ENCODE measurements at places on chromosomes 6 and 20.

DNA sequence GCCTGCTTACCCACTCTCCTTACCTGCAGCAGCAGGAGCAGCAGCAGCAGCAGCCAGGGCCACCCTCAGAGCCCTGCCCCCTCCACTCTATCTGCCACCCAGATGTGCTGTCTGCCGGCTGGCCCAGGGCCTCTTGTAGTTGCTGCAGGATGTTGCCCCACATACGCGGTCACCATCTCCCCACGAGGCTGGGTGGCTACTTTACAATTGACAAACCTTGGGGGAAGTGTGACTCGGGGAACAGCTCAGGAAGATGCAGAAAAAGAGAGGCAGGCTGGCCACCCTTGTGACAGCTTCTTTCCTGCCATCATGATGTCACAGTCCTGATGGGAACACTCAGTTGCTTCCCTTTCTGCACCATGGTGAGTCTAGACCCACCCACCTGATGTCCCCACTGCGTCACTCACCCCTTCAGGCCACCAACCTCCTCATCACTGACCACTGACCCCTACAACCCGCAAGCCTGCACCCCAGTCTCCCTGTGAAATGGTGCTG is 14.5 kb downstream of the TREM1 start:
- DNase-seq, result no peak

DNA sequence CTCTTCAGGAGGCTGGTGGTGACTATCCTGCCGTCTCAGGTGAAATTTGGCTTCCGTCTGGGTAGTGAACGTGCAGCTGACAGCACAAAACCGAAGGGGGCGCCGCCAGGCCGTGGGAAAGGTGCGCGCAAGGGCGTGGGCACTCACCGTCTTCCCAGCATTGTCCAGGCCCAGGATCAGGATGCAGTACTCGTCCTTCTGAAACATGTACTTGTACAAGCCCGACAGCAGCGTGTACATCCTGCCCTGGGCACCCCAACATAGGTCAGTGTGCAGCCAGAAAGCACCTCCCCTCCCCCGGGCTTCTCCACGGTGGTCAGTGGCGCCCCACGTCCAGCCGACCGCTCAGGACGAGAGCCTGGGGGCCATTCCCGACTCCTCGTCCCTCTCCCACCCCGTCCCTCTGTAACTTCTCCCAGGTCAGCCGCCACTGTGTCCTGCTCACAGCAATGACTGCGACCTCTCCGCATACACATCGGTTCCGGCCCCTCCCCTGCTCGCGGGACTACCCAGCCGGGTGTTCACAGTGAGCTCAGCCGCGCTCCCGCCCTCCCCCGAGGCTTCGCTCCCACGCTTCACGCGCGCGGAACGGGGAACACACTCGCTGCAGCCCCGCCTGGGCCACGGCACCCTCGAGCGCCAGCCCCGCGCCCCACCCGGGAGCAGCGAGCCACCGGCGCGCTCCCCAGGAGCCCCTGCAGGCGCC is 771 bp downstream of the ARFRP1 start:
- DNase-seq, result peak; percentile 62

GRCh38 chr6:40253420-40253819 is 319.2 kb upstream of the MOCS1 start:
- DNase-seq, result no peak

DNA sequence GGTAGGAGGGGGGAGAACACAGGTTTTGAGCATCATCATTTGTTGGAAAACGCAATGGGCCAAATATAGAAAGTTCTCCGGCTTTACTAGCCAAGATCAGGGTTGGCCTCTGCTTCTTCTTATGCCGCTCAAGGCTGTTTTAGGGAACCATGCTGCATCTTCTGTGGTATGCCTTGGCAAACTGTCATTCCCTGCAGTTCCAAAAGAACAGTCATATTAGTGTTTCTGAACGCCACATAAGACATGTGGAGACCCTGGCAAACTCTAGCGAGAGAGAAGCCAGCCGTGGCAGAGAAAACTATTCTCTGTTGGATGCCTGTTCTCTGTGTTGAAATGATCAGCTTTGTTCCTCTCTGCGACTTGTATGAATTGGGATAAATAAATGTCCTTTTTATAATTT is 10.8 kb downstream of the ACTR5 start:
- DNase-seq, result no peak

DNA sequence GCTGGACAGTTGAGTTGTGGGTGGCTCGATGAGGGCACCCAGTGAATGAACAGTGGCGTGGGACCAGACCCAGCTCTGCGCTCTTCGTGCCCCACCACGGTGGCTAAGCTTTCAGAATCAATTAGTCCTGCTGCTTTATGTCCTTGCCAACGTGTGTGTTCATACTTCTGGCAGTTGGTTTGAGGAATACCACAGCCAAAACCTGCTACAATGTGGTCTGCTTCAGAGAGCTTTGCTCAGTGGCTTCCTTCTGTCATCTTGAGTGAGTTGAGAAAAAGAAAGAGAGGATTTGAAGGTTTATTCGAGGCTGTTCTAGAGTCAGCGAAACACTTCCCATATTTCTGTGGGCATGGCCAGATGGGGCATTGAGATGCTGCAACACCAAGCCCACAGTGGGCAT is 39.5 kb upstream of the SLC22A2 start:
- no peak for DNase-seq

DNA sequence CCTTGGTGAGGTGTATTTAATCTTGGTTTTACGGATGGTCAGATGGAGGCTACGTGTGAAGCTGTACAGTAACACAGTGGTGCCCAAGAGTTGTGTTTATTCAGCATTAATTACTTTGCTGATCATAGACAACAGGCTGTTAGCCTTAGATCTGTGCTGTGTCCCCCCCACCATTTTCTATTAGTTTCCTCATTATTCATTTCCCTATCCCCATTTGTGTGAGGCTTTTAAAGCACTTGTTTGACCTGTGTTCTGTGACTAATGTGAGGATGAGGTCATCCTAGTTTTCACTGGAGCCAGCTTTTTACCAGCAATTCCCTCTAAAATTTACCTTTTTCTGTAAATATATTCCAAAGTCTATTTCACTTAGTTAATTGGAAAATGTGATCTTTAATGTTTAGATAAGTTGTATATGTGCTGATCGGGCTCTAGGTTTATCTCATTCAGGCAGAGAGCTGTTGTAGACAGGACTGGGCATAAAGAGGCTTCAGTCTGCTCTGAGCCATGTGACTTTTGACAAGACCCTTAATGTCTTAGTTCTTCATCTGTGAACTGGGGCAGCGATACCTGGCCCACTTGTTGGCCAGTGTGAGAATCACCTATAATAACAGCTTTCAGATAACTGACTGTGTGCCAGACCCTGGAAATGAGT is 8.4 kb downstream of the MAPRE1 start:
- DNase-seq, result no peak

DNA sequence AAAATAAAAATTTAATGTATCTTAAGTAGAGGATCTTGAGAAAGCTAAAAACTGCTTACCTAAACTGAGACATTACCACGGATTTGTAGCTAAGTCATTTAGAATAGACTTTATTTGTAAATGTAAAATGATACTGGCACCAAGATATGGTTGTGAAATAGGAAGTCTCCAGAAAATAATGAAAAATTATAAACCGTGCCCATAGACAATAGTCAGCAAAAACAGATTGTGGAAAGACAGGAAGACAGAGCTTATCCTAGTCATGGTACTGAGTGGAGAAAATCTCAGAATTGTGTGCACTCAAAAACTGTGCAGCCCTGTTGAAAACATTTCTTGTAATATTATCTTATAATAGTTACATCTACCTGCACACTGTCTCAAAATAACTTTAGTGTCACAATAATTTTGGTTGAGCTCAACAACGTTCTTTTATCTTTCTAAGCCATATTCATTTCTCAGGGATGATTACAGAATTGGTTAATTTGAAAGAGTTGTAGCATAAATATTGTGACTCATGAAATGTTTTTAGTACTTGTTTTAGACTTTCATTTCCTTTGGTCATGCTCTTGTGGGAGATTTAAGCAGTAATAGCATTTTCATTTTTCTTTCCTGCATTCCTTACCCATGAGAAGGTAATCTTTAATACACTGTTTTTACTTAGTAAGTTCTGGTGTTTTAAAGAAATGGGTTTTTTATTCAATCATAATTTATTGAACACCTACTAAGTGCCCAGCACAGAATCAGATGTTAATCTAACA is 174.5 kb downstream of the SOX4 start:
- DNase-seq, result no peak

- no peak for DNase-seq
Measured at GRCh38 chr6:159633196-159633595, 59.8 kb downstream of the SOD2 start.

DNA sequence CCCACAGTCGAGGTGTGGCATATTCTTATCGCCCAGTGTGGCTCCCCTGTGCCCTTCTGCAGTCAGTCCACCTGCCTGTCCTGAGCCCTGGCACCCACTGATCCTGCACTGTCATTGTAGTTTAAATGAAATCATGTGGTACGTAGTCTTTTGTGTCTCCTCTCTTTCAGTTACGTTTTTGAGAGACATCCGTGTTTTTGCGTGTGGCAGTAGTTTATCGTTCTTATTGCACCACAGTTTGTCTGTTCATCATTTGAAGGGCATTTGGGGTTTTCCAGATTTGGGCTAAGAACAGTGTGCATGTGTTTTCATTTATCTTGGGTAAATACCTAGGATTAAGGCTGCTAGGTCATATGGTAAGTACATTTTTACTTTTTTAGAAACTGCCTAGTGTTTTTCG is 49.3 kb downstream of the SPATA2 start:
- no peak for DNase-seq

GRCh38 chr6:151089978-151090377 is 149.8 kb upstream of the AKAP12 start:
- no peak for DNase-seq

GRCh38 chr6:158548418-158549161 is 11.3 kb upstream of the TMEM181 start:
- no peak for DNase-seq

- peak; percentile 54 for DNase-seq
Measured at GRCh38 chr6:157273756-157274470, 49.4 kb downstream of the TMEM242 start.

- DNase-seq, result no peak
Measured at GRCh38 chr20:36821964-36822437, 48.4 kb upstream of the DSN1 start.

DNA sequence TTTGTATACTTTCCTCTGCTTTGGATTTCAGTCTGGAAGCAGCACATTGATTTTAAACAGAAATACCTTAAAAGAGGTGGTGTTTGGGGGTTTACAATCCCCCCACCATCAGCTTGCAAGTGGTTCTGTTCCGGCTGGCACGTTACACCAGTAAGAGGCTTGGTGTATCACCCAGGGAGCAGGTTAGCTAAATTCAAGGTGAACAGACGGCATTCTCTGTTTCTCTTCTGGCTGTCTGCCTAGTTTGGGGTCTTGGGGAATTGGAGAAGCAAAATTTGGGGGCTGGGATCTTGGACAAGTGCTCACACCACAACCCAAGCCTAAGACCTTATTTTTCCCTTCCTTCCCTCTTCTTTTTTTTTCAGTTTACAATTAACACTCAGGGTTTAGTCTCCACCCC is 7.5 kb upstream of the APCDD1L start:
- DNase-seq, result no peak

DNA sequence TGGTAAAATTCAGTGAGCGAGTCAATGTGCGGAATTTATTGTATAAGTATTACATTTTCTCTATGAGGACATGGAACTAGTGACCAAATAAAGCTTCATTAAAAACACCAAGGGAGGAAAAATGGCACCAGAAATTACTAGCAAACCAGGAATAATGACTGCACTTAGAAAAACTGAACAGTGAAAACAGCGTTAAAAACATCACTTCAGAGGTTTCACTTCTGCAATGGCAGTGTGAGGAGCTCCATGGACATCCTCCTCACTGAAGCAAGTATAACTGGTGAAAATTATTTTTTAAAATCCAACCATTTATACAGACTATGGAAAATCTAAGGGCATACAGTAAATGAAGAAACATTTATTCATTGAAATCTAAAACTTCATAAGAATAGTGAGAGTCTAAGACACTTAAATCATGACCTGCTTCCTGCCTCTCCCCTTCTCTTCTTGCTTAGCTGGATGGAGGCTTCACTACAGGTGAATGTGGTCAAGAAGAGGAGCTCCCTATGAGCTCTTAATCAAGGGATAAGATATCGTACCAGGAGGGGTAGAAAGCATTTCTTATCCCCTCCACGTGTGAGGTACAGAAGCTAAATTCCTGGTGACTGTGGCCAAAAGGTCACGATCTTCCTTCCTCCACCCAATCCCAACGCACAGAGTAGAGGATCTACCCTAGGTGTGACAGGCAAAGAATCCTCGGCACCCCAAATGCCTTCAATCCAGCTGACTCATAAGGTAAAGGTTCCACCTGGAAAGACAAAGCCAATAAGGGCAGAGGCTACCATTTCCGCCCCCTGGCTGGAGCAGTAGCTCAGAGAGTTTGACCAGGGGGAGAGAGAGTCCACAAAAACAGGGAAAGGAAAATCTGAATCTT is 12.3 kb upstream of the ASF1A start:
- DNase-seq, result no peak

DNA sequence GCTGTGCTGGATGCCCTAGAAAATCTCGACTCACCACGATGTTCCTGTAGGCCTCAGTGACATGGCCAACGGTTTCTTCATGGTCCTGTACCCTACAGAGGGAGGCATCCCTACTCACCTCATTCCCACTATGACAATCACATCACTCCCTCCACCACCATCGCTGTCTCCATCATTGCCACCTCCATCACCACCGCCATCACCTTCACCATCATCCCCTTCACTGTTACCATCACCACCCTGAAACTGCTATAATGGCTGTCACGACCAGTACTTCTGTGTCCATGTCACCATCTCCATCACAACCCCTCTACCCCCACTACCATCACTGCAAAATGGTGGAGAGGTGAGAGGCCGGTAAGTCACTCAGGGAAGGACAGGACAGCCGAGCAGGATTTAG is 29.8 kb upstream of the MRPS18A start:
- DNase-seq, result no peak

- no peak for DNase-seq
Measured at GRCh38 chr6:111591370-111591900, 14.2 kb downstream of the TRAF3IP2 start.

GRCh38 chr6:8389036-8389818 is 46.1 kb downstream of the SLC35B3 start:
- DNase-seq, result no peak

- DNase-seq, result no peak
Measured at GRCh38 chr6:90915224-90915915, 328.5 kb upstream of the MAP3K7 start.

DNA sequence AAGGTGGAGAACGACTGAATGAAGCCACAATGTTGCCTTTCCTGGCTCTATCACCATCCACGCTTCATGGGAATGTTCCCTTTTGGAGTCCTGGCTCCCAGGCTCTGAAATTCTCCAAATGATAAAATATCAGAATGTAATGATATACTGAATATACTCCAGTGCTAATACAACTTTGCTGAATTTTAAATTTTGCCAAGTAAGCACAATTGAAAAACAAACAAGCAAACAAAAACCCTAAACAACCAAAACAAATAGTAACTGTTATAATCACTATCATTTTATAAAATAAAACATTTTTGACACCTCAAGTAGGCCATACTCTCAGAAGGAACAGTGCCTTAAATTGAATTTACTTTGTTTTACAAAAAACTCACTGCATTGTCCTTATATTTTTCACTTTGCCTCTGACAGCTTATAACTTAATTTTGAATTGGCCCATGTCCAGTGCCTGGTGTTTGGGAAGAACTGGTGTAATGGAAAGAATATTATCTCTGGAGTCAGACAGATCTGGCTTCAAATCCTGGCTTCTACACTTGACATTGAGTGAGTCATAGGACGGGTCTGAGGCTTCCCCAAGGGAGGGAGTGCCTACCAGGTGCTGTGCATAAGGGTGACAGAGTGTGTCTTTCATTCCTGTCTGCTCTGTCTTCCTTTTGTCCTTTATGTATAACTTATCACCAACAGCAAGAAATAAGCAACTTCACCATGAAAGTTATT is 698.3 kb downstream of the EPM2A start:
- DNase-seq, result no peak
